ENCODE measurements at places on chromosomes 13 and 19.

DNA sequence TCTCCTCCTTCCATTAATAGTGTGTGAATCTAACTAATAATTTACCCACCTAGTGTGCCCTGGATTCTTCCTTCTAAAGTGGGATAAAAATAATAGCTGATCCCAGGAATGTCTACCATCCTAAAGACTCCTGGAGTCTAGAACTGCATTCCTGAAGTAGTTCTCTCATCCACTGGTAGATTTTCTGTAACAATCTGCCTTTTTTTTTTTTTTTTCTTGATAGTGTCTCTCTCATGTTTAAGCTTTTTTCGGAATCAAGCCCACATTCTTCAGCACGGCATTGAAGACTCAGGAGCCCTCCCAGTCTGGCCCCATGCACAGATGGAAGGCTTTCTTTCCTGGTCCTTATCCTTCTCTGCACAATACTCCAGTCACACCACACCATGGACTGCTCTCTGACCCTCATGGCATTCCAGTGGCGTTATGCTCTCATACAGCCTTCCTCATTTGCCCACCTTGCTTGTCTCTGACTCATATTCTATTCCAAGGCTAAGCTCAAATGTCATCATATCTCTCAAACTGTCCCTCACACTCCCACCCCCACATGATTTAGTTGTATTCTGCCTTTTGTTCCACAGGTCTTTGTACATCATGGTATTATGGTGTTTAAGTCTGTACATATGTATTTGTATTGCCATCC is 68.7 kb upstream of the FRY start:
- DNase-seq = no peak

GRCh38 chr19:21519488-21519887 is 14.1 kb downstream of the ZNF429 start:
- DNase-seq = no peak

- no peak for DNase-seq
Observed at GRCh38 chr19:32570081-32570785, 10.8 kb upstream of the PDCD5 start.

GRCh38 chr13:98339684-98340425 is 162.8 kb upstream of the RNF113B start:
- no peak for DNase-seq

DNA sequence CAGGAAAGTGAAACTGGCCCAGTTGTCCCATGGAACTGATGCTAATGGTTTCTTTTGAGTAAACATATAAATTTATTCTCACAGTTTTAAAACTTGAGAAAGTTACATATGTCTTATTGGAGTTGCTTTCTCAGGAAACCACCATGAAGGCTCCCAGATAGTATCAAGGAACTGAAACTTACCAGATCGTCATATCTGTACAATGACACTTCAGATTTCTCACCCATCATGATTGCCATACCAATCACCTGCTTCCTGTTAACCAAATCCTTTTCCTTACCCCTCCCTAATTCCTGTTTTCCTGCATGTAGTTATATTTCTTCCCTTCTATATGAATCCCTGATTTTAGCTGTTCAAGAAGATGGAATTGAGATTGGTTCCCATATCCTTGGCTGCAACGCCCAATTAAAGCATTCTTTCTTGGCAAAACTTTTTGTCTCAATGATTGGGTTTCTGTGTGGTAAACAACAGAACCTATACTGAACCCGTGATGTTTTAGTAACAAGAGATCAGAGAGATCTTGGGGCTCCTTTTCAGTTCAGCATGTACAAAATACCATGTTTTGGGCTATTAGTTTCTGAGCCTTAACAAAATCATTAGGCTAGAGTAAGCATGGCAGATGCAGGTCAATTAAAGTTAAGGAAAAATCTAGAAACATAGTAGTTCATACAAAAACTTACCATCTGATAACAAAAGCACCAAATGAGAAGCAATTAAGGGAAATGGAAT is 781.3 kb upstream of the MIR17HG start:
- no peak for DNase-seq

GRCh38 chr19:16467581-16467980 is 4.2 kb downstream of the EPS15L1 start:
- DNase-seq = no peak

DNA sequence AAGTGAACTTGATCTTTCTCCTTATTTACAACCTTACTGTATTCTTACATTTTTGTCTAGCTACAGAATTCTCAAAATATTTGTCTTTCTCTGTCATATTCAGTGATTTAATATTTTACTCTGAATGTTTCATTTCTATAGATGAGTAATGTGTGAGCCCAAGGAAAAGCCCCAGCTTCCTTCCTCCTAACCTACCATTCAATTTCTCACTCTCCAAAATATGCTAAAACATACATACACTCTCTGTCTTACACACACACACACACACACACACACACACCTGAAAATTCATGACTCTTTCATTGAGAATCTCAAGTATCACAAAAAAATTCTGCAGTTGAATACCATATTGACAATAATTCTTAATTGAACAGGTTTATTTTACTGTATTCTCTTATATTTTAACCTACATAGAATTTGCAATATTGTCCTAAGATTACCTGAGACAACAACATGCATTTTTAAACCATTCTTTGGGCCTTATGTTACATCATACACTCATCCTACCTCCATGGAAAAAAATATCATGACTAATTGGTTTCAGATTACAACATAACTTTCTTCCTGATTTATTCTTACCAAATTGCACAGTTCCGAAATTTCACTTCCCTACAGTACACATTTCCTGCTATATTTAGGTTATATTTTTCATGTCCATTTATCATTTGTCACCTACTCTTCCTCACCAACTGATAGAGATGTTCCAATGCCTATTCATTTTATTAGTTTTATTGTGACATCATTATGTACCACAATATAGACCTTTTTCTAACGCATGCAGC is 1965.6 kb upstream of the PCDH20 start:
- no peak for DNase-seq

GRCh38 chr19:48043675-48044258 is at the start of gene CABP5:
TSS of gene CABP5 (minus strand) at chr19:48044079. CDS start at chr19:48043922, 157 bp downstream.
- no peak for DNase-seq

- no peak for DNase-seq
Observed at GRCh38 chr19:7953576-7953975, 10.1 kb upstream of the TIMM44 start.

GRCh38 chr19:5983367-5983955 is 5.5 kb upstream of the RANBP3 start:
- no peak for DNase-seq

DNA sequence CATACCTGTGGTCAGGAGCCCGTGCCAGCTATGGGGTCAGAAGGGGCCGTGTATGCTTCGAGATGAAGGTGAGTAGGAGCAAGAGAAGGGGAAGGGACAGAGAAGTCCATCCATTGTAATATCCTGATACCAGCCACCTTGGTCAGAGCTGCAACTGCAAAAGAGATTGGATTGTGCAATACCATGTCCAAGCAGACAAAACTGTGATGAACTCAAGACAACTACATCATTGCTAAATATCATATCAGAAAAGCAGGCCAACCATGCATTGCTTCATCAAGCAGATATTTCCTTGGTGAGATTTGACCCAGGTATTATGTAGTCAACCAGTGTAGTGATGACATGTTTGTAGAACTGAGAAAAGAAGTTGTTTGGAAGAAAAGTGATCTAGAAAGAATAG is 12.1 kb downstream of the HNRNPUL1 start:
- no peak for DNase-seq

DNA sequence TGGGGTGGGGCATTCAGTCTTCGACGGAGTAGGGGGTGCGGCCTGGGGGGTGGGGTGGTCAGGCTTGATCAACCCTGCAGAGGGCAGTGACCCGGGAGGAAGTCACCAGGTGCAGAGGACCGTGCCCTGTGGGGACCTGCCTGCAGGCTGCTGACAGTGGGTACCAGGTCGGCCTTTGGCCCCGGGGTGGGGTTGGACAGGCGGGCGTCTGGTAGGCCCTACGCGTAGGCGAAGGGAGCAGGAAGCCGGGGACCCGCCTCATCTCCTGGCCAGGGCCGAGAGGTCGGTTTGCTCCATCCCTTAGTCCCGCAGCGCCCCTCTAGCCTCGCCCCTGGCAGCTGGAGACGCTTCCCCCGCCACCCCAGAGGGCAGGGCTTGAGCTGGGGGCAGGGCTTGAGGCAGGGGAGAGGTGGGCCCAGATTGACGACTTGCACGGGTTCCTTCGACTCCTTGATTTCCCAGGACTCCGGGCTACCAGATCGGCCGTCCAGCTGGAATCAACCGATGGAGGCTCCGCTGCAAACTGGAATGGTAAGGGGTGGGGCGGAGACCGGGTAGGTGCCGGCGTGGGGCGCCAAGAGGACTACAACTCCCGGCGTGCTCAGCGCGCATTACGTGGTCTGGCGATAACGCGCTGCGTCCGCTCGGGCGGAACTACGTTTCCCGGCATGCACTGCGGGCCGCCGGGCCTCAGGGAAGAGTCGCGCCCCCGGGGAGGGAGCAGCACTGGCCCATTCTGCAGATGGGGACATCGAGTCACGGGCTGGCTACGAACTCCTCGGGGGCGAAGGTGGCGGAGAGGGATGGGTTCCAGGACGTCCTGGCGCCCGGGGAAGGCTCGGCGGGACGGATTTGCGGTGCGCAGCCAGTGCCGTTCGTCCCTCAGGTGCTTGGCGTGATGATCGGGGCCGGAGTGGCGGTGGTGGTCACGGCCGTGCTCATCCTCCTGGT is at the start of gene PNPLA6:
Gene PNPLA6 (plus strand): TSS at position 671 of the 951 bp plus-strand sequence. CDS start 72 bp downstream, at position 743.
- peak; percentile 85 for DNase-seq

GRCh38 chr19:2469102-2469914 is 6.6 kb upstream of the GADD45B start:
- DNase-seq = peak; percentile 44

DNA sequence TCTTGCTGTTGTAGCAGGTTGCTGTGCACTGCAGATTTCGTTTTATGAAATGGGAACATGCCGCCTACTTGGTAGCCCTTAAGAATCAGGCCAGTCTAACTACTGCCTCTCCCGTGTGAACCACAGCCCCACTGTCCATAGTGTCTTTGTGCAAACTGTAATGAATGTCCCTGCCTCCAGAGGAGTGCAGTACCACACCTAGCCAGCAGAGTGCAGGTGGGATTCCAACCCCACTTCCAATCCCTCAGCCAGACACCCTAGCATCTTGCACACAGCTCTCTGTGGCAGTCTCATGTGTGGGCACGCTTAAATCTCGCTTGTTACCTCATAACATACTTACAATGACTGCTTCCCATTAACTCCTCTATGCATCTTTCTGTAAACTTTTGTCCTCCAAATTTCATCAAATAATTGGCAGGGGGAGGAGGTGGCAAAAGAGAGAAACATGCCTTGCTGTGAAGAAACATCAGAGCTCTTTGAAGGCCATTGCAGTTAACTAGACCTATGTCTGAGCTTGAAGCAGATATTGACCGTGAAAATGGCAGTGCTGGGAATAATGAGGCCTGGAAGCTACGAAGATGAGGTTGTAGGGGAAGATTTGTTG is 47.2 kb downstream of the ZAR1L start:
- DNase-seq = peak; percentile 31

- DNase-seq = no peak
Observed at GRCh38 chr19:32421589-32422361, 16.2 kb downstream of the DPY19L3 start.

DNA sequence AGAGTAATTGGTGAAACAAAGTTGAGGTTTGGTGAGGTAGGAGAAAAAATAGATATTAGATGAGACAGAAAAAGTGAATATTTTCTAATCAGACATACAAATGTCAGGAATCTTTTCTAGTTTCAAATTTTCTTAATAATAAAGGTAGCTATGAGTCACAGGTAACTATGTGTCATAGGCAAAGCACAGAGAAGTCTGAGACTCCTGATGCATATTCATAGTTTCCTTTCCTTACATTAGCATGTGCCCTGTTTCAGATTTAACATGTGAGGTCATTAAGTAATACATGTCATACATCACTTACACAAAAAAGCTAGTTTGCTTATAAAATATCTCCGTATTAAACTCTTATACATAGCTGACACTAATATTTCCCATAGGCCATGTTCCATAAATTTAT is 1141.3 kb upstream of the PCDH20 start:
- DNase-seq = no peak

GRCh38 chr13:31880851-31881494 is 141.6 kb downstream of the RXFP2 start:
- no peak for DNase-seq

DNA sequence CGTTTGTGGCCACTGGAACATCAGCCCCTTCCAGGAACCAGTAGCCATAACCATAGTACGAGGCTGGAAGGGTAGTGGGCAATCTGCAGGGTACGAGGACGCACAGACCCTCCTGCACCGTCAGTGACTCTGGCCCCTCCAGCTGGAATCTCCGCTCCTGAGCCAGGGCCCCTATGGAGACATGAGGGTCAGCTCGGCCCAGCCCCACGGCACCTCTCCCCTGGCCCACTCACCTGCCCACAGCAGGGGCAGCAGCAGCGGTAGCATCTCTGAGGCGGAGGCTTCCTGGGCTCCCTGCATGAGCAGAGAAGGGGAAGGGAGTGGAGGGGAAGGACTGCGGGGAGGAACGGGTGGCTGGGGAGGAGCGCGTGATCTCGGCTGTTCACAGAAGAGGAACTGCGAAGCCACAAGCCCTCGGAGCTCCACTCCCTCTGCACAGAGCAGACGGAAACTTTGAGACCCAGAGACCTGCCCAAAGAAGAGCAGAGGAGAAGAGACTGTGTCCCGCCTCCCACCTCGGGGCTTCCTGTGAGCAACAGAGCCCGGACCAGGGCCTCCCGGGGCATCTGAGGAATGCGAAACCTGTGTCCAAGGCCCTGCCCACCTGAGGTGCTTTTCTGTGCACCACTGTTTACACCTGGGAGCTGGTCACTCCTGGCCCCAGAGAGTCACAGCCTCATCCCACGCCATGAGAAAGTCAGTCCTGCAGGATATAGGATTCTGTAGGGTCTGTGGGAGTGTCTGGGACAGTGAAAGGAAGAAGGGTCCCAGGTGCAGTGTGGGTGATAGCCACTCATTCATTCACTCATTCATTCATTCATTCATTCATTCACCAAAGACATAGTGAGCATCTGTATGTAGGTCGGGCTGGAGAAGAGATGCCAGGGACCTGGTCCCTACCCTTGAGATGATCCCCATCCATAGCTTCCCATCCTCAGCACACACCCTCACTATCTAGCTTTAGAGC is at the start of gene SIGLEC6:
Gene SIGLEC6 (minus strand): TSS at position 322 of the 967 bp plus-strand sequence. CDS start 22 bp downstream, at position 300.
- no peak for DNase-seq

DNA sequence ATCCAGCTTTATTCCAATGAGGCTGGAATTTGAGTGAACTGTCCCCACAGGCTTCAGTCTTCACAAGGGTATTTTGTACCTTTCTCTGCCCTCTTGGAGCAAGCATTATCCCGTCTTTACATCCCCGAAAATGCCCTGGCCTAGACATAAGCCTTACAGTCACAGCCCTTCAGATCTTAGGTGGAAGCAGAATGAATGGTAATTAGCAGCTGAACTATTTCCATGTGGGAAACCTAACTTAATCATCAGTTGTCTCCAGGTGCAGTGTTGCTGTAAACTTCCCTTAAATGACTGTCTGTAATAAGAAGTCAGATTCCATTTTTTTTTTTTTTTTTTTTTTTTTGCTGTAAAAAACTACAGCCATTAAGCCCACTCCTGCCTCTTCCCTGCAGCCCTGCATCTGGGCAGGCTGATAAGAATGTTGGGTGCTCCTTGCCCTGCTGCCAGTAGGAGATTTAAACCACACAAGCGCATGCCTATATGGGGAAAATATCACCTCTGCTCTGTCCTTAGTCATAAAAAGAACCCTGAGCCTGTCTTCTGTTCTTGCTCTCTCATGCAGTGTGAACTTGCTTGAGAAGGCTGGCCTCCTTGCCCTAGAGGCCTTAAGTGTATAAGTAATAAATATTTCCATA is 426.8 kb upstream of the SLITRK5 start:
- DNase-seq = no peak
